Stimulated activated CD8-positive, alpha-beta memory T cell treated with anti-CD3 and anti-CD28 coated beads, Interleukin-7, amount 100 ng/mL, for 4 hours (primary cell): ENCODE measurements at places on chromosomes 7 and 10.

DNA sequence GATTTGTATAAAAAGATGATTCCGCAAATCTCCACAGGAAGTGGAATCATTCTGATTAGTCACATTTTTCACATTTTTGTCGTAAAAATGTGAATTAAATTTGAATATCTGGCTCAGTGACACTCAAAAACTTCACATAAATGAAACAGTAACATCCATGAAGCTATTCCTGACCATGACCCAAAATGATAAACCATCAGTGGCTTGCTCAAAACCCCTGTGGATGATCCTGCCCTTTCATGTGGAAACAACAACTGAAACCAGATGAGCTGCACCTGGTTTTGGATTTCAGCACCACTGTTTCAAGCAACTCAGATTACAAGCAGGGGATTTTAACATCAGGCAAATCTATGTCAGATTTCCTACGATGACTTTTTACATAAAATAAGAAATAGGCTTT is 80.3 kb downstream of the AMPH start:
- DNase-seq: no peak

- DNase-seq: no peak
Measured at GRCh38 chr7:5627745-5628547, 153.5 kb downstream of the RNF216 start.

DNA sequence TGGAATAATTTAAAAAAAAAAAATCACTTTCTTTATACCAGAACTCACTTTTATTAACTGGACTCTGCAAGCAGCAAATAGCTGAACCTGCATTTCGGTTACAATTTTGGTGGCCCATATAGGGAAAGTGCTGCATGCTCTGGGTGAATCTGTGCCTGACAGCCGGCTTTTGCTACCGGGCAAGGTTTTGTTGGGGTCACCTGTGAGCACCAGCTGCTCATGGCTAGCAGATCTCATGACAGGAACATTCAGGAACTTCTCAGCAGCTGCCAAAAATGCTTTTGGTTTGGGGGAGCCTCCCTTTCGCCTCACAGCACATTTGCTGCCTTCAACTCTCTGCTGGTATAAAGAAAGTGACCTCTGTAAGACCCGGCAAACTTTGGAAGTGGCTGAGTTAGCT is 13.2 kb upstream of the CREB3L2 start:
- no peak for DNase-seq

- DNase-seq: no peak
Measured at GRCh38 chr7:112069879-112070321, 136.3 kb downstream of the DOCK4 start.

GRCh38 chr7:140322759-140323158 is 75.6 kb downstream of the SLC37A3 start:
- no peak for DNase-seq

- DNase-seq: peak; percentile 64
Measured at GRCh38 chr10:114499630-114500190, 95.4 kb upstream of the AFAP1L2 start.

GRCh38 chr10:80070057-80070456 is 8.4 kb upstream of the TMEM254 start:
- DNase-seq: no peak

DNA sequence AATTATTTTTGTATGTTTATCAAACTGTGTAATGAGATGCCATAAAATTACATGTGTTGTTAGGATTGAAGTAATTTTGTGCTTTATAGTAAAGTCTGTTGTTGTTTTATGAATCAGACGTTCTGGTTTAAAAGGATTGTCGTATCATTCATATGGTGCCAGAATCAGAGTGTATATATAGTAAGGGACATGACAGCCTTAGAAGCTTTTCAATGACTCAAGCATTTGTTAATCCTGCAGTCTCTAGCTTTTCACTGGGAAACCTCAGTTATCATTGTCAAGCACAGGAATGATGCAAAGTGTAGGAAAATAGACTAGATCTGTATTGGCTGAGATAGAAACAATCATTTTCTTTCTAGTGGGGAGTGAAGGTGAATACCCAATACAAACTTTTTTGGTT is 57.5 kb downstream of the TRRAP start:
- no peak for DNase-seq

- no peak for DNase-seq
Measured at GRCh38 chr7:142583446-142583845, 165.8 kb upstream of the PRSS1 start.

- no peak for DNase-seq
Measured at GRCh38 chr7:112420236-112420861, 29.9 kb upstream of the IFRD1 start.

- DNase-seq: no peak
Measured at GRCh38 chr7:22810843-22811242, 11.8 kb downstream of the TOMM7 start.

DNA sequence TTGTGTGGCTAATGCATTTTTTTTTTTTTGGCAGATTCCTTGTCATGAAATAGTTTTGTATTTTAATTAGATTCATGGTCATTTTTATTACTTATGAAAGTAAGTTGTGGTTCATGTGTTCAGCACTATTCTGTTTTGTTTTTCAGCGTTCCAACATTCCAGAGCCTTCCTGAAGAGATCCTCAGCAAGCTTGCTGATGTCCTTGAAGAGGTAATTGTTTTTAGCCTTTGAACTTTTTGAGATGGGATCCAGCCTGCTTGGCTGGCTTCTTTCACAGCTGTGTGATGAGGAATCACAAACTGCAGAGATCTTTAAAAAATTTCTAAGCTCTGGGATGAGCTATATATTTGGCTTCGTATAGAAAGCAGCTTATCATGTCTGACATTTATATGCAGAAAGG is 208.0 kb upstream of the CSTF2T start:
- DNase-seq: no peak

DNA sequence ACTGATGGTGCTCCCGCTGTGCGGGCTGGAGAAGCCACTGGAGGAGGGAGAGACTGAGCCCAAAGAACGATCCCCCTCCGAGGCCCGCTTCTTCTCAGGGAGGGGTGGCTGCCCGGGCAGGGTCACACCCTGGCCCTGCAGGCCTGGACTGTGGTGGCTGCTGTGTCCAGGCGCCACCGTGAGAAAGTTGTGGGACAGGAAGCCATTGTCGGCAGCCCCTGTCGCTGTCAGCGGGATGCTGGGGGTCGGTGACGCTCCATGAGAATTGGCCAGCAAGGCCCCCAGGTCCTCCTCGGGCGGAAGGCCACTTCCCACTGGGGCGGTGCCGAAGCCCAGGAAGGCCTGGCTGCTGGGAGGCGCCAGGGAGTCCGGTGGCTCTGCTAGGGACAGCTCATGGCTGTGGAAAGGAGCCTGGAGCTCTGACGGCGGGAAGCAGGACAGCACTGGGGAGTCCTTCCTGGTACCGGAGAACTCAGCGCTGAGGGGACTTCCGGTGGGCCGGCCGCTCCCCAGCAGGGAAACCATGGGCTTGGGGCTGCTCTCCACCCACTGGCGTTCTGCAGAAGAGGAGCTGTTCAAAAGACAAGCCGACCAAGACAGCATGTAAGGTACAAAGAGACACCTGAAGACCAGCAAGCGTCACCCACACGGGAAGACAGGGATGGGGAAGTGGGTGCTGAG is 278.8 kb downstream of the TNS3 start:
- DNase-seq: no peak

DNA sequence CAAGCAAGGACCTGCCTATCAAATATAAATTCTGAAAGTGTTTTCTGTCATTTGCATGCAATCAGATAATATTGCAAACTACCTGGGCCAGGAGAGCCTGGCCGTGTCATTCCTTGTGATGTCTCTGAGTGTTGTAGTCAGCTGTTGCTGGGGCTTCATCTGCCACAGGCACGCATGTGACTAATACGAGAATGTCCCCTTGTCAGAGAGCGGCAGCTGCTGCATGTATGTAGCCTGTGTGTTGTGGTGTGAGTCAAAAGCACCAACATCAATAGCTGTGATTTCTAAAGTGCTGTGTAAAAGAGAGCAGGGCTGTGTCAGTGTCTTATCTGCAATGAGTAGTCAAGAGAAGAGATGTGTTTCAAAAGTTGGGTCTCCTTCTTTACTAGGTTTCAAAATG is 155.4 kb downstream of the POU6F2 start:
- no peak for DNase-seq

DNA sequence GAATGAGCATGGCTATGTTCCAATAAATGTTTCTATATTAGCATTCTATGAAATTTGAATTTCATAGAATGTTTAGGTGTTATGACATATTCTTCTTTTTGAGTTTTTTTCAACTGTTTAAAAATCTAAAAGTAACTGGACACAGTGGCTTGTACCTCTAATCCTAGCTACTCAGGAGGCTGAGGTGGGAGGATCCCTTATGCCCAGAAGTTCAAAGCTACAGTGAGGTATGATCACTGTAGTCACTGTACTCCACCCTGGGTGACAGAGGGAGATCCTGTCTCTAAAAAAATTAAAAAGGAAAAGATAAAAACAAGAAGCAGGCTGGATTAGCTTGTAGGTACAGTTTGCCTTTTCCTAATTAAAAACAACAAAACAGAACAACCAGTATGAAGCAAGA is 95.1 kb downstream of the NRBF2 start:
- no peak for DNase-seq

DNA sequence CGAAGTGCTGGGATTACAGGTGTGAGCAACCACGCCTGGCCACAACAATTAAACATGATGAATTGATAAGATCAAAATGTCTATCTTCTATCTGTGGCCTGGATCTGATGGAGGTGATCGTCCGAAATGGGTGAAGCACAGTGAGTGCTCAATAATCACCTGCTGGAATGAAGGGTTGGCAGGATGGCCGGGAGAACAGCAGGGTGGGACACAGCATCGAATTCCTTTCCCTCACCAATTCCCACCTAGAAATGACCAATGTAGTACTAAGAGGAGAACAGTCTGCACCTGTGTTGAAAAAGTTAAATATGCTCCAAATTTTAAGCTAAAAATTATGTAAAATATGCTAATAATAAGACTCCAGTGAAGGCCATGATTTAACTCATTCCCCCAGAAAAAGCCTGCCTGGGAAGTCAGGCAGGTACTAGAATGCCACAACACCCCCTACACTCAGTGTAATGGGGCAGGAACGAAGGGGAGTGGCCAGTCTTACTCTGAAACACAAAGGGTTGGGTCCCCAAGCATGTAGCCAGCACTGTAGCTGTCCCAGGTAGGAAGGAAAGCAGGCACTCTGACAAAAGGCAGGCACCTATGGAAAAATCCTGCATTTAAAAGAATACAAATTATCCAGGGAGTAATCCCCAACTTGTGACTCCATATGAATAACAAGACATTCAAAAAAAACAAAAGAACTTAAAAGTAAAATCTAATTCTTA is 110.3 kb downstream of the VPS41 start:
- DNase-seq: no peak

DNA sequence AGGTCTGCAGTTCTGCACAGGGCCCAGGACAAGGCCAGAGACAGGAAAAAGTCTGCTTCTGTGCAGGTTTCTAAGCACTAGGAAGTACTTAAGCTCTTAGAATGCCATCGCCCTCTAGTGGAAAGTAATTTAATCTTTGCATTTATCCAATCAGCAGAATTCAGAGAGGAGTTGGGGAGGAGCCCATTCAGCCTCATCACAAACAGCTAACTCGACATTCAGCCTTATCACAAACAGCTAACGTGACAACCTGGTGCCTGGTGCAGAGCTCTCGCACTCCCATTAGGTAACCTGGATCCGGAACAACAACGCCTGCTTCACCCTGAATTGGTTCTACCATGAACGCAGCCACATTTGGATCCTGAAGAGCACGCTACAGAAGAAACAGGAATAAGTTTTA is 15.2 kb downstream of the OAT start:
- no peak for DNase-seq

DNA sequence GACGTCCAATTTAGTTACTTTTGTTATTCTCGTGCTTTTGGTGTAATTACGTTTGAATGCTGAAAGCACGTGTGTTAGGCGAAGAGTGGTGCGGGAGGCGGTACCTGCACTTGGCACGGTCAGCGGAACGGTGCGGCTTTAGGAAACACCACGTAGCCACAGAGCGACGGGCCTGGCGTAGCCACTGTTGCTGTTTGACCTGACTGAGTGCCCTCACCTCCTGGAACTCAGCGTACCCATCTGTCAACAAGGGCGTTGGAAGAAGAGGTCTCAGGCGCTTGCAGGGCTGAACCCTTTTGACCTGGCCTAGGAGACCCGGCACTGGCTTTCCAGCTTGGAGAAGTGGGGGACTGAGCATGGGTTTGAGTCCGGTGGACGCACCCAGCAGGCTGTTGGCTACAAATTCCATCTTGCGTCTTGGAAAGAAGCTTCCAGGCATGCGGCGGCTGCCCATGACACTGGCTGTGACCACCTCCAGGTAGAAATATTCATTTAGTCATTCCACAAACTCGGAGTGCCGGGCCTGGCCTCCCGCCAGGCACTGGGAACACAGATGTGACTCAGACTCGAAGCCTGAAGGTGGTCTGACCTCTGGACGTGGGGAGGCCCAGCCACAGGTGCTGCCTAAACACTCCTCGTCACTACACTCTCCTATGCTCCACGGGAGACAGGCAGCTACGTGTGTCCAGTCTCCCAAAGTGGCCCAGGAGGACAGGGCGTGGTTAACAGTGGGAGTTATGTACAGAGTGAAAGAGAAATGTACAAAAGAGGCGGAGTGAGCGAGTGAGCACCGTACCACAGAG is 22.2 kb downstream of the FAM20C start:
- no peak for DNase-seq

- no peak for DNase-seq
Measured at GRCh38 chr10:63030536-63030935, 102.6 kb upstream of the NRBF2 start.

GRCh38 chr7:36390199-36391090 is 783 bp downstream of the ANLN start:
- DNase-seq: no peak

DNA sequence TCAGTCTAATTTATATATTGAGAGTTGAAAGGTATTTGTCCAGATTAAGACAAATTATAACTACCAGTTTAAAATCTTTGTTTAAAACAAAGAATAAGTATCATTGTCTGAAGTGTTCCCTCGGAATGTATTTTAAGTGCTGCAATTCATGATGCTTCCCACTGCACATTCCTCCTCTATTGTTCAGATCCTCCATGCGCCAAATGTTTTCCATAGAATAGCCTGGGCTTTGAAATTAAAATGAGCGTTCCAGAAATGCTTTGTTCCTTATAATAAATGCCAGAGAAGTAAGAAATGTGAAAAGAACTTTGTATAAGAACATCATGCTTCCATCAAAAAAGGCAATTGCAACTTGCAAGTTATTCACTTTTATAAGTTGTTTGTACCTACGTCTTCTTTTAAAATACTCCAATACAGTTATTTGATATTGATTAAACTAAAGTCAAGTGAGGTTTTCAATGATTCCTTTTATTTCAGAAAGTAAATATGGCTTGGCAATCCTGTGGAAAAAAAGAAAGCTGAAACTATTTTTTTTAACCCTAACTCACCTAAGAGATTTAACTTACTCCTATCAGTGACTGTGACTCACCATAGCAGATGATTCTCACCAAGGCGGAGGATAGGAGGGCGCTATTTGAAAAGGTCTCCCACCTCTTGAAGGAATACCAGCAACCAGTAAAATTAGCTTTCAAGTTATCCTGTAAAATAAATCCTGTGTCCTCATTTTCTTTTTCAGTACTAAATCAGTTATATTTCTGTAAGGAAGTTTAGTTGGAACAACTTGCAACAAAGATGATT is 85.8 kb downstream of the CTNNA3 start:
- DNase-seq: no peak
